ENCODE measurements at places on chromosomes 12 and 14.

DNA sequence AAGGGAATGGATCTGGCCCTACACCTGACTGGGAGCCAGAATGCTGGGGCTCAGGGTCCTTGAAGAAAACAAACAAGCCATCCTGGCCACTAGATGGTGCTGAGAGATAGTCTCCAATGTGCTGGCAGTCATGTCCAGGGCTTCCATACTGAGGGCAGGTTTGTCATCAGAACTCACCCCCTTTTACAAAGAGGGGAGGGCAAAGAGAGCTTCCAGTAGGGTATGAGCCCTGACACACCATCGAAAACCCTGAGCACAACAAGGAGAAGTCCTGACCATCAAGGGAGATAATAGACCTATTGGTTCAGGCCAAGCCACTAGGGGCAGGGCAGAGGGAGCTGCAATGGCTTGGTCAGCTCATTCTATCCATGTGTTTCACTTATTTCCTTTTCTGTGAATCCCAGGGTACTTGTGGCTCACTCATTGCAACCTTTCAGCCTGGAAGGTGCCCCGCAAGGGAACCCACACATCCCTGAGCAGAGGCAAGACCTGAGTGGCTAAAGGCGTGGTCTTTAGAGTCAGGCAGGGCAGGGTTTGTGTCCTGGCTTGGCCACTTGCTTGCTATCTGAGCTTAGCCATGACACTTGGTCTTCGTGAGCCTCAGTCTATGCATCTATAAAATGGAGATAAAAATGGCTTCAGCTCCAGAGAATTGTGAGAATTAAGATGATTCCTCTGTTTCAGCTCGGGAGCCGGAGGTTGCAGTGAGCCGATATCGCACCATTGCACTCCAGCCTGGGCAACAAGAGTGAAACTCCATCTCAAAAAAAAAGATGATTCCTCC, 6.2 kb upstream of the PLEKHH1 start:
- DNase-seq = peak; percentile 44

DNA sequence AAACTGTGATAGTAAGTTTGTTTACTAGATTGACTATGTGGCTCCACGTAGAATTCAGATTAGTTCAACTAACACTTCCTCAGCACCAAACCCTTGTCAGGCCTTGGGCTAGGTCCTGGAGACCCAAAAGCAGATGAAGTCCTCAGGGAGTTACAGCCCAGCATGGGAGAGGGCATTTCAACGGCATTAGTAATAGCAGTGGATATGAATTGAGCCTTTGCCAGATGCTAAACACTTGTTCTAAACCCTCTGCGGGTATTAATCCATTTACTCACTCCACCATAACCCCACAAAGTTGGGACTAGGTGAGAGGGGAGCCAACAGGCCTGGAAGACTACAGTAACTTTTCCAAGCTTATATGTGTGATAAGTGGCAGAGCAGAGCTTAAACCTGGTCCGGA, 714.6 kb downstream of the DIO2 start:
- DNase-seq = no peak

GRCh38 chr12:112924986-112925385, 13.3 kb upstream of the OAS3 start:
- no peak for DNase-seq

GRCh38 chr14:100065111-100065871, at the start of gene EVL:
Gene EVL (plus strand): TSS chr14:100065422. CDS start chr14:100065501, 79 bp downstream.
- peak; percentile 88 for DNase-seq

GRCh38 chr12:6868211-6869048, 1.1 kb downstream of the TPI1 start:
- no peak for DNase-seq

- no peak for DNase-seq
These were observed 115.2 kb downstream of the BMP4 start for GRCh38 chr14:53841109-53842099.

DNA sequence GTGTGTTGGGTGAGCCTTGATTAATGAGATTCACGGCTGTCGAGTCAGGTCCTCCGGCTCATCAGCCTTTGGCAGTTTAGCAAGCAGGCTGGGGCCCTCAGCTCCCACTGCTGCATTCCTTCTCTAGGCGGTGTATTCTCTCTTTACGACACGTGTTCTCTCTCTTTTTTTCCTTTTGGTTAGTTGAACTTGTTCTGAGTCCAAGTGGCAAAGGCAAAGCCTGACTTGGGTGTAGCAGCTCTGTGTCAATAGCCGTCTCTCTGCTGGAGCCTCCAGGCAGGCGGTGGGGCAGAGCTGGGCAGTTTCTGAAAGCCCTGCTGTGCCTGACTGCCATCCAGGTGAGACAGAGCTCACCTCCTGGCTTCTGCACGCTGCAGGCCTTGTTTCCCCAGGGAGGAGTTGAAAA, 46.6 kb downstream of the SUSD6 start:
- DNase-seq = no peak

GRCh38 chr12:70853326-70853725, 67.2 kb downstream of the PTPRR start:
- no peak for DNase-seq

GRCh38 chr14:94114589-94115057, 4.1 kb downstream of the IFI27 start:
- no peak for DNase-seq

DNA sequence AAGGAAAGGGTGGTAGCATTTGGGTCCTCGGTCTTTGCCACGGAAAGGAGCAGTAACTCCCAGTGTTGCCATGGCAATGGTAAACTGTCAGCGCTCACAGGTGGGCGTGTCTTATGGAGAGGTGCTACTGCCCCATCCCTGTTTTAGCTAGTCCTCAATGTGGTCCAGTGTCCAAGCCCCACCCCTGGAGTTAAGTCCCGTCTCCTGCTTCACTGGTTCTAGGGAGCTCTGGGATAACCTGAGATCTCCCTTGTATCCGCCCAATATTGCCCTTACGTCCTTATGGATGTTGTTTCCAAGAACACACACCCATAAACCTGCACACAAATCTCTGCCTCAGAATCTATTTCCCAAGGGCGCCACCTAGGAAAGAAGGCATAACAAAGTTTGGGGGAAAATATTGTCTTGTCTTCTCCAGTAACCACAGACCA, 64.2 kb downstream of the SPRING1 start:
- DNase-seq = no peak

DNA sequence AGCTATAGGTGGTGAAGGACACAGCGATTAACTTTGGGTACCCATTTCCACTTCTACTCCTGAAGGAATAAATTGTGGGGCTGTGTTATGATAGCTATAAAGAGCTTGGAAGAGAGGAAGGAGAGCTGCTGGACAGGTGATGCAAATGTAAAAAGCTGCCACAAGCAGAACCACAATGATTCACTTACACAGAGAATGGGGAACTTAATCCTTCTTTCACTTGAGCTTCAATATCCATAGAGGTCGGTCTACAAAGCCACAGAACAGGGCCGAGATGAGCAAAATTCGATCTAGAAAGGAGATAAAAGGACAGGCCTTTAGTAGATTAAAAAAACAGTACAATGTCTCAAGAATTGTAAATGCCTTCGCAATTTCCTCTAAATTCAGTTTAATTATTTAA, 831.1 kb downstream of the LRFN5 start:
- DNase-seq = peak; percentile 80

- DNase-seq = no peak
These were observed 81.4 kb downstream of the BBS10 start for GRCh38 chr12:76266797-76267196.

DNA sequence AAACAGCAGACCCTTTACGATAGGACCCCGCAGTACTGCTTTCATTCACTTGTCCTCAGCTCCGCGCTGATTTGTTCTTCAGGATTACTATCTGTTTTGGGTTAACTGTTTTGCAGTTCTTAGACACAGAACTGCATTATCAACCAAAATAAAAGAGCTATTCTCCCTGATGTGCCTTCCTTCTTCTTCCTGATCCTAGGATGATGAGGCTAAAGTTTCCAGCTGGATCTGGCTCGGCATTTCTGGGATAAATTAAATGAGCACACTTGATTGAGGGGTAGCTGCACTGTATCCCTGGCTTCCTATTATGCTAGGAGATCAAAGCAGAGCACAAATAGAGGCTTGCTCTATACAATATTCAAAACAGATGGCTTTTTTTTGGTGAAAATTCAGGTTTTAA, 165.7 kb downstream of the FBXL14 start:
- DNase-seq = no peak

GRCh38 chr12:94603434-94604365, 46.7 kb downstream of the TMCC3 start:
- DNase-seq = no peak

DNA sequence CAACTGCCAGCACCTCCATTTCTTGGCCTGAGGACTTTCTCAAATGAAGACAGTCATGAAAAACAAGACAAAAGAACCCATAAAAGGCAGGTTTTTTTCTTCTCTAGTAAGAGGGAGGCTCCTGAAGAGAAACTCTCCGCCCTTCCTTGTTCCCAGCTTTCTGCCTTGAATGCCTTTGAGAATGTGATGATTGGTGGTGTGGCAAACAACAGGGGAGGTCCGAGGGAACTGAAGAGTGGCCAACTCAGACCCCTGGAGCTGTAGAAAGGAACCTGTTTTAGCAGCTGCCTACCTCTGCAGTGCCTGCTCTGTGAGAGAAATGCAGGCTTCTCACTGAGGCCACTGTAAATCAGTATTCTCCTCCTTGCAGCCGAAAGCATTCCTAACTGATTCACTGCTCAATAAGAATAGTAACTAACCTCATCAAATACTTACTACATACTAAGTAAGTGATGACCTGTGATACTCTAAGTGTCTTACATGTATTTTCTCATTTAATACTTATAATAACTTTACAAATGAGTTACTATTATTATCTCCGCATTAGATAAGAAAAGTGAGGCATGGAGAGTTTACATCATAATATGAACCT, 16.7 kb upstream of the ERC1 start:
- no peak for DNase-seq

DNA sequence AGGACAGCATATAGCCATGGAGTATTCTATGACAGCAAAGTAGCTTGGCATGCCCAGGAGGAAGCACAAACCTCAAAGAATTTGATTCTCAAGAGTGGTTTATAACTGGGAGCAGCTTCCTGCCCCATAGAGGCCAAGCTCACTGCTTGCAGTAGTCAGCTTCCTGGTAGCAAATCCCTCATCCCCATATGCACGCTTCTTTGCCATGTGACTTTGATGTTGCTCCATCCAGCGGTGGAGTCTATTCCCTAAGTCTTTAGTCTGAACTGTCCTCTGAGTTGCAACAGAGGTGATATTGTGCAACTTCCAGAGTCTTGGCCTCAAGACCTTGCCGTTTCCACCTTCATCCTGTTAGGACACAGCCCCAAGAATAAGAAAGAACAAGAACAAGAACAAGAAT, 996.8 kb upstream of the TMEM132C start:
- DNase-seq = no peak

GRCh38 chr12:118063576-118064391, 2.8 kb upstream of the WSB2 start:
- peak; percentile 14 for DNase-seq

DNA sequence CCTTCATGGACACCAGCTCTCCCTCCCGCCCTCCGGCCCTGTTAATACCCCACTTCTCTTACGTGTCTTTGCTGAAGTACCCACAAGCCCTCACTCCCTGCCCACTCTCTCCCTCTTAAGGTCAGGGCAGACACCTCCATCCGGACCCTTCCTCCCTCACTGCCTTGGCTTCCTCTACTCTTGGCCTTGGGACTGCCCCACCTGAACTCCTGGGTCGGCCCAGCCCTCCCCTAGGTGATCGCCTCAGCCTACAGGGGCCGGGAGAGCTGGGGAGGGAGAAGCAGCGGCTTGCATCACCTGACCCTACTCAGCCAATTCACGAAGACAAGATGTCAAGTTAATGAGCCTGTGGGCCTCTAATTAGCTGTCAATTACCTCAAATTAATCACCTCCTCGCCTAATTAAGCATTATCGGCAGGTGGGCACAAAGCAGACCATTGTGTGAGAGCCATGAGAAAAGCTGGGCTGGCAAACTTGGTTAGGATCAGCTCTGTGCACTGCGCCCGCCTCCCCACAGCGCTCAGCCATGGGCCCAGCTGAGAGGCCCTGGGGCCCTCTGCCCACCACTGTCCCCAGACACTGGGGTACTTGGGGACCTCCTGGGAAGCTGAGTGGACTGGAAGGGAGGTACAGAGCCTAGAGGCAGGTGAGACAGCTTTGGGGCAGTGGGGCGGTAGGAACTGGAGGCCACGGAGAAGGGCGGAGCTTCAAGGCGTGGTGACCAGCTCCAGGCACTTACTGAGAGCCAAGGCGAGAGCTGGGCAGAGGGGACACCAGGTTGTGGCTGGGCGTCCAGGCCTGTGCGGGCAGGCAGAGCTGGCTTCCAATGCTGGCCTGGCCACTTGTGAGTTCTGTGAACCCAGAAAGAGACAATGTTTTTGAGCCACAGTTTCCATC, 25.1 kb upstream of the VSX2 start:
- no peak for DNase-seq

GRCh38 chr12:32115404-32116104, 8.9 kb downstream of the BICD1 start:
- no peak for DNase-seq

- no peak for DNase-seq
These were observed at the start of gene TSHR for GRCh38 chr14:80955416-80955941. Gene TSHR (plus strand): TSS chr14:80955621. CDS start chr14:80955681, 60 bp downstream.

GRCh38 chr14:90355540-90356518, 24.1 kb upstream of the NRDE2 start:
- DNase-seq = no peak

DNA sequence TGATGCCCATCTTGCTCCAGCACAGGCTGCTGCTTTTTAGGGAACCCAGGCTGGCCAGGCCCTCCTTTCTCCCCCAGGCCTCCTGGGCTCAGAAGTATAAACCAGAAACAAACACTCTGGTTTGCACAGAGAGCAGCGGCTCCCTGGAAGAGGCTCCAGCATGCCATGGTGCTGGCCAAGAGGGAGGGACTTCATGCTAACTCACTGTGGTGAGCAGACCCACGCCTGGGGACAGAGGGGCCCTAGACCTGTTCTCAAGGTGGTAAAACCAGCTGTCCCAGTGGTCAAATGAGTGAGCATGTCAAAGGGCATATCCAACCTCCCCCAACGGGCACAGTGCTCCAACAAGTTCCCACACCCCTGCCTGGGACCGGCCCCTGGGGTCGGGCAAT, 15.5 kb downstream of the BCL11B start:
- DNase-seq = no peak

DNA sequence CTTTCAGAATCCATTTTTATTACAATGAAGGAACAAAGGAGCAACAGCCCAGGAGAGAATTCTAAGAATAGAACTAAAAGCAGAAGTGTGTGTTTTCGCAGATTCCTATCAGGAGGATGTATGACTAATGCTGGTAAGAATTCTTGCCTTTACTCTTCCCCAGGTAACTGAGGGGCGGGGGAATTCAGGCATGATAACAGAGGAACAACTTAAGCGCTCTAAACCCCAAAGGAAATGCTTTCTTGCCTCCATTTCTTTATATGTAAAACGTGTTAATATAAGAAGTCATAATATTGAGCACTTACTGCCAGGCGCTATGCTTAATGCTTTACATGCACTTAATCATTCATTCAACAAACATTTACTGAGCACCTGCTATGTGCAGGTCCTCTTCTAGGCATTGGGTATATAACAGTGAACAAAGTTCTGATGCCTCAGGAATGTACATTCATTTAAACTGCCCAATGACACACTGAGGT, 4.5 kb downstream of the HCAR1 start:
- peak; percentile 74 for DNase-seq

DNA sequence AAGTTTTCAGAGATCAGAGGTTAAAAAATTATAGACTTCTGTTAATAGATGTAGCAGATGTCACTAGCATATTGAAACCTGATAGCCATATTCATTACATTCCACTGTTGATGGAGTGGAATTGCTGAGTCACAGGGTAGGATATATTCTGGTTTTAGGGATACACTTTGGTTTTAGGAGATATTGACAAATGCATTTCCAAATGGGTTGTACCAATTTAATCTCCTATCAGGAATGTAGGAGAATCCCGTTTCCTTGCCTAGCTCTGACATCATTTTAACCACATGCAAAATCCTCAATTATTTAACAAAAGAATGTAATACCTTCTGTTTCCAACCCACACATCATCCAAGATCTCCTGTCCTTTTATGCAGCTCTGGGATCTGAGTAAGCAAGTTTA, 30.7 kb upstream of the ESR2 start:
- no peak for DNase-seq
